Urinary bladder (tissue), 4 donors: ENCODE measurements at places on chromosomes 6 and 20. TPM values are rescaled to one million over a fixed set of nuclear protein-coding genes. Genes with fewer than 3 reads are reported as not detected.

The GPX5 gene
- not detected for polyA plus RNA-seq

The TGM2 gene
- 360 TPM for polyA plus RNA-seq

The GPSM3 gene
- polyA plus RNA-seq: 12.8 TPM

The STK38 gene
- 35.4 TPM for polyA plus RNA-seq

- no peak for DNase-seq
These were observed 25.2 kb downstream of the TFAP2B start for GRCh38 chr6:50843842-50844241.

DNA sequence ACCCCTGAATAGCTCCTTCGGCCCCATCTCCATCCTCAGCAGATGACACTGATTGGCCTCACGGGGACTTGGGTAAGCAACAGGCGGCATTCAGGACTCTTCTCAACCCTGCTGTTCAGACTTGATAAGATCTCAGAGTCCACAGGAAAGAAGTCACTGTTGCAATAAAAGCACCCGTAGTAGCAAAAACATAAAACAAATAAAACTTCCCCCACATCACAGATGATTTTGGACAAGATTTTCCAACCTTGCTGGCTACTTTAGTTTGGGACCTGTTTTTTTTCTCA is 17.1 kb upstream of the C20orf144 start:
- no peak for DNase-seq
